CD4-positive, alpha-beta T cell treated with Interleukin-17A for 4 hours (primary cell): ENCODE measurements at places on chromosomes 1 and 21.

DNA sequence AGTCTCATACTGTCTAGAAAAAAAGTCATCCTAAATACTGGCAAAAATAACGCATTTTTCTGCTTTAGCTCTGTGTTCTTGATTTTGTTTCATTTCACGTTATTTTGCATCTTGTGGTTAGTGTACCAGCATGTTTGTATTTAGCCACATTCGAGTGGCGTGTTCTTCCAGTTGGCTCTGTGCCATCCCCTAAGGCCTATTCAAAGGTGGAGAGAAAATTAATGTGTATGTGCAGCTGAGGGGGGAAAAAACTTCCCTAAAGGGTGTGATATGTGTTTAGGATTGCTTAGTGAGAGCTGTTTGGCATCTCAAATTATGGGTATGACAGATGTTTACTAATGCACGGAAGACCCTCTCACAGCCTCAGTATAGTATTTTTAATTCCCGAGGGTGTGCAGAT is 12.1 kb downstream of the DNAJC16 start:
- no peak for DNase-seq

DNA sequence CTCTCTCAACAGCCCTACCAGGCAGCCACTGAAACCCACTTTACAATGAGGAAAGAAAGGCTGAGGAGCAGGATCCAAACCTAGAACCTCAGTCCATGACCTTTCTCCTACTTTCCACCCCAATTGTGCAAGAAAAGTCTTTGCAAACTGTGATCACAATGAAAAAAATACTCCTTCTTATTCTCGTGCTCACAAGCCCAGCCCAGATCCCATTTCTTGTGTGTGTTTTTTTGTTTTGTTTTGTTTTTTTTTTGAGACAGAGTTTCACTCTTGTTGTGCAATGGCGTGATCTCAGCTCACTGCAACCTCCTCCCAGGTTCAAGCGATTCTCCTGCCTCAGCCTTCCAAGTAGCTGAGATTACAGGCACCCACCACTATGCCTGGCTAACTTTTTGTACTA is 97.7 kb downstream of the CRYAA start:
- no peak for DNase-seq

DNA sequence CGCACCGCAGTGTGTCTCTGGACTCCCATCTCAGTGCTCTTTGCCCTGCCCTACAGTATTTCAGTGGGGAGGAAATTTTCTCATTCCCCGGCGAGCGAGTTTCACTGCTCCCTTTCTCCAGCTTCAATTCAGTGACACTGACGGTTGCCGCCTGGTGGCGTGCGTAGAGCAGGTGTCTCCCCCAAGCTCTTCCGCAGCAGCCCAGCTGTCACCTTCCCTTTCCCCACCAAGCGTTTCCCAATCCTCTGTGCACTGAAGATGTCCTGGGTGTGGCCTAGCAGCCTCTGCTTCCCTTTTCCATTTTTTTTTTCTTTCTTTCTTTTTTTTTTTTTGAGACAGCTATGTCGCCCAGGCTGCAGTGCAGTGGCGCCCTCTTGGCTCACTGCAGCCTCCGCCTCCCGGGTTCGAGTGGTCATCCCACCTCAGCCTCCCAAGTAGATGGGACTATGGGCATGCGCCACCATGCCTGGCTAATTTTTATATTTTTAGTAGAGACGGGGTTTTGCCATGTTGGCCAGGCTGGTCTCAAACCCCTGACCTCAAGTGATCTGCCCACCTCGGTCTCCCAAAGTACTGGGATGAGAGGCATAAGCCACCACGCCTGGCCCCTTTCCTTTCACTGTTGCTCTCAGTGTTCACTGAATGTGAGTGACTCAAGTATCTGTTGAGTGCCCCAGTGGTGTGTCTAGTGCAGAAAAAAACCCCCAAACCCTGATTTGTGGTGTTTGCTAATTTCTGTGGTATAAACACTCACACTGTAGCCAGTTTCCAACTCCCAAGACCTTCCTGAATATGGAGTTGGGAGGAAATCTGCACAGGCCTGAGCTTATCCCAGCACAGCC is 30.1 kb downstream of the TNFRSF1B start:
- DNase-seq = no peak

DNA sequence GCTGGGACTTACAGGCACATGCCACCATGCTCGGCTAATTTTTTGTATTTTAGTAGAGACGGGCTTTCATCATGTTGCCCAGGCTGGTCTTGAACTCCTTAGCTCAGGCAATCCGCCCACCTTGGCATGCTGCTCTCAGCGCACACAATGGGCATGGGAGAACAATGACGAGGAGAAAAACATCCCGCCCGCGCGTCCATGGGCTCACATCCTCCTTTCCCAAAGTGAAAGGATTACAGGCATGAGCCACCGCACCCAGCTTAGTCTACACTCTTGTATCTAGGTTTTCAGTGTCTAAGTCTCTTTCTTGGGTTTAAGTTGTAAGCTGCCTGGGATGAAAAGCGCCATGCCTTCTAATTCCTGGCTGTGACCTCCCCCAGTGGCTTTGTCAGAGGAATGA is 37.9 kb downstream of the CDK18 start:
- DNase-seq = no peak

- DNase-seq = no peak
Observed at GRCh38 chr1:229068270-229068987, 202.5 kb upstream of the RAB4A start.

- DNase-seq = no peak
Observed at GRCh38 chr21:46221664-46222435, 6.7 kb downstream of the LSS start.

DNA sequence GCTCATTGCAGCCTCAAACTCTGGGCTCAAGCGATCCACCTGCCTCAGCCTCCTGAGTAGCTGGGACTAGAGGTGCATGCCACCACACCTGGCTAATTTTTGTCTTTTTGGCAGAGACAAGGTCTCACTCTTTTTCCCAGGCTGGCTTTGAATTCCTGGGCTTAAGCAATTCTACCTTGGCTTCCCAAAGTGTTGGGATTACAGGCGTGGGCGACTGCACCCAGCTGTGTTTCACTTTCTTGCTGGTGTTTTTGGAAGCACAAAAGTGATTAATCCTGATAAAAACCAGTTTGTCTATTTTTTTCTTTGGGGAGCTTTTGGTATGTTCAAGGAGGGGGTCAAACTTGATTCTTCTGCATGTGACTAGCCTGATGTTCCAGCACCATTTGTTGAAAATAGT is 19.3 kb downstream of the RNF11 start:
- DNase-seq = no peak

DNA sequence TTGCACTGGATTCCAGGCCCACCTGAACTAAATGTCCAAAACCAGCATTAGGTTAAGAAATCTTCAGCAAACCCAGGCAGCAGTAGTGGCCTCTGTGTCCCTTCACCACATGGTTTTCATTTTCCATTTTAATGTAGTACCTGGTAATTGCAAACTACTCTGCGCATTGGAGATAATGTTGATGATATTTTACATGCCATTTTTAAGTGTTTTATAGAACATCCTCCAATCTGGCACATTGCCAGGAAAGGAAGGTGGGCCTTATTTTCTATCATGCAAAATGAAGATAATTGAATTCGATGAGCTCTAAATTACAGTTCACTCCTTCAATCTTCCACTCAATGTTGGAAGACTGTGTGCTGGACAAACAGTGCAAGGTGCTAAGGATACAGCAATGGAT is 89.5 kb downstream of the ZC3H11B start:
- no peak for DNase-seq

DNA sequence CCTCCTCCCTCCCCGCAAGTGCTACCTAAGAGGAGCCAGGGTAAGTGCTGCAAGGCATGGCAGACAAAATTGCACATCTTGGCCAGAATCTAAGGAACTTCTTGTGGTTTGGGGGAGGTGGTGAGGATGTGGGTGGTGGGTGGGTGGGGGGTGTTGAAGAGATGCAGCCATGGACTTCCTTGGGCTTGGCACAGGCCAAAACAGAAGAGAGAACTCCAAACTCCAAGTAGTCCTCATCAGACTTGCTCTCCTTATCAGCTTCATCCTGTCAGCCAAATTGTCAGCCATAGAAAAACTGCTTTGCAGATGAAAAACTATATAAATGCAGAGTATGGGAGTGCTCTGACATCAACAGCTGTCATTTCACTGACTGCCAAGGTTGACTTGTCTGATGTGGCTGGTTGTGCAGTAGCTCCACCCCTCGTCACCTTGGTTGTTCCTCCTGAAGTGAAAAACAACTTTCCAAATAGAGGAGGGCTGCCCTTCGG is 7.1 kb downstream of the AMIGO1 start:
- peak; percentile 76 for DNase-seq

DNA sequence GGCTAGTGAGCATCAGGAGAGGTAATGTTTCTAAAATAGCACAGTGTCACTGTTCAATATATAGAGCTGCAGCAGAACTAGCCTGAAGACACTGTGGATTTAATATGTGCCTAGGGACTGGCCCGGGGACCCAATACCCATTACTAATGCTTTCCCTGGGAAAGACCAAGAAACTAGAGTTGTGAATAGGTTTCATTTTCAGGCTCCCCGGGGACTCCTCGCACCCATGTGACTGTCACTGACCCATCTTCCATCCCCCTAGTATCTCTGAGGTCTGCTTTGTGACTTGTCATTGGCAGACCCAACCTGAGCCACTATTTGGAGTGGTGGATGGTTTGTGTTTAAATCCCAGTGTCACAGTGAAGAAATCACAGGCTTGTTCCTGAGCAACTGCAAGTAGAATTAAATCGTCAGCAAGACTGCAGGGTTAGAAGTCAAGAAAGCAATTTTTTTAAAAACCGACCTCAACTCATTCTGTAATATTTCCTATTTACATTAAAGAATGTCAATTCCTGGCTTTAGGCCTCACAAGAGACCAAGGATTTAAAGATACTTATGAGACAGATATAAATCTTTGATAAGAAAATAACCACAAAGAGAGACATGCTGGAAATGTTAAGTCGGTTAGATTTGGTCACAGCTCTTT is 130.0 kb upstream of the TNR start:
- DNase-seq = no peak

- no peak for DNase-seq
Observed at GRCh38 chr1:221823149-221823548, 81.3 kb upstream of the DUSP10 start.

DNA sequence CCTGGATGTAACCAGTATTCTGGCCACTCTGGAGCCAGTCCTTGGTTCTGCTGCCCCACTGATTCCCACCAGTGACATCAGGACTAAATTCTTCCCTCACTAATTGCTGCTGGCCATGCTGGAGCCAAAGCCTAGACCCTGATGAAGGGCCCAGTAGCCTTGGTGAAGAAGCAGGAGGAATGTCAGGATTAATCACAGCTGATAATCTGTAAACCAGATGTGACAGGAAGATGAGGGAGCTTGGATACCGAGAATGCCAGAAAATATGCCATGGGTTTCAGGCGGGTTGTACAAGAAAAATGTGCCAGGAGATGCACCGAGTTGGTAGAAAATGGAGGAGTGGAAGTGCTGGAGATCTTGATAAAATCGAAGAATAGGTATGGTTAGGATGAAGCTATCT is 119.0 kb upstream of the PPP2R5A start:
- no peak for DNase-seq

DNA sequence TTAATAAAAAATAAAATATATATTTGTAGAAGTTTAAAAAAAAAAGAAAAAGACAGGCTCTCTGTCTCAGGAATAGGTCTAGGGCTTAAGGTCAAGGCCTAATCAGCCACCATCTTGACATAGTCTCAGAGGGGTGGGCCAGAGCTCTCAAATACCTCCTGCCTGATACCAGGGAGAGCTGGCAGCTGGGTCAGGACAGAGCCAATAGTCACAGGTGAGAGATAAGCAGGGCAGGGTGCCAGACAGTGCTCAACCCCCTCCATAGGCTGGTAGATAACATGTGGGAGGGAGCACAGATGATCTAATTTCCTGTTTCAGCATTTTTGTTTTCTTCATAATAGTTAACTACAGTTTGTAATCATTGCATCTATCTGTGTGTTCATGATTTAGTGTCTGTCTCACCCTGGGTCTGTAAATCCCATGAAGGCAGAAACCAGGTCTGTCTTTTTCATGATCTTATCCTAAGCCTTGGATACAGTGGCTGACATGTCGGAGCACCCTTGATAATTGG is 152.0 kb upstream of the GRIK3 start:
- no peak for DNase-seq

DNA sequence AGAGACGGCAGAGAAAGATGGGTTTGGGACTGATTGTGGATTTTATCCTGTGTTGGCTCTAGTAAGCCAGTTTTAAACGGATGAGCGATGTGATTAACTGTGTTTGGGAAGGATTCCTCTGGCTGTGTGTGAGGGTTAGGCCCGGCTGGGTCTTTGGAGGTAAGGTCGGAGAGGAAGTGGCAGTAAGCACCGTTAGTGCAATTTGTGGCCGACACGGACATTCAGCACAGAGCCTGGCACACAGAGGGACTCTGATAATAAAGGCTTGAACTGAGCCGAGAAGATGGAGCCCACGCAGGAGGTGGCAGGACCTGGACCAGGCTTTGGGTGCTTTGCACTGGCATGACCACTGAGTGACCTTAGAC is 1.3 kb downstream of the MTFR1L start:
- DNase-seq = peak; percentile 18

- no peak for DNase-seq
Observed at GRCh38 chr1:8533124-8533523, 215.2 kb downstream of the SLC45A1 start.

DNA sequence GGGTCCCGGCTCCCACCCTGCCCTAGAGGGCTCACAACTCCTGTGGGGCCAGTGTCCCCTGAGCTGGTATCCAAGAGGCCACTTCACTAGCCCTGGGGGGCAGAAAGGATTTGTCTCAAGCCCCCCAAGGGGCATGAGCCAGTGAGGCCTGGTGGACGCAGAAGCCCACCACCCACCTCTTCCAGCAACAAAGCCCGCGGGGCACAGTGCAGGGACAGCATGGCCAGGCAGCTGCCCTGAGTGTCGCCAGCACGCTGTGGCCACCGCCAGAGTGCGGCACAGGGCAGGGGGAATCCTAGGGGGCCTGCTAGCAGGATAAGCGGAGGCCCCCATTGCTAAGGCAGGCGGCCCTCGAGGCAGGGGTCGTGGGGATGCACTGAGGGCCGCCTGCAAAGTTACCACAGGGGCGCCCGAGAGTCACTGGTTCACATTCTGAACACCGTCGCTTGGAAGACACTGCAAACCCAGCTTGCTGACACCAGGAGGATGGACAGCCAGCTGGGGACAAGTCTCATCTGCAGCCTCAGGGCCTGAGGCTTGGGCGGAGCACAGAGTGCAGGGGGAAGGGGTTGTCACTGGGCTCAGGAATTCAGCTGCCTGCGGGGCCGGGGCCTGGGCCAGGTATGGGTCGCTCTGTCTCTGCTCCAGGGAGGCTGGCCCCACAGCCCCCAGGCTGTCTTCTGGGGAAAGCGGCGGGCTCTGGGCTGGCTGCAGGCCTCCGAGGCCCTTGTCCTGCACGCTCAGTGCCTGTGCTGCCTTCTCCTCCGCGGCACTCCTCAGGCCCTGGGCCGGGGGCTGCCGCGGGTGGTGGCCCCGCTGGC is 26.8 kb downstream of the SLC19A1 start:
- no peak for DNase-seq

- DNase-seq = no peak
Observed at GRCh38 chr1:117622726-117623125, 16.9 kb downstream of the TENT5C start.
